ENCODE measurements at places on chromosomes 7 and 10.

DNA sequence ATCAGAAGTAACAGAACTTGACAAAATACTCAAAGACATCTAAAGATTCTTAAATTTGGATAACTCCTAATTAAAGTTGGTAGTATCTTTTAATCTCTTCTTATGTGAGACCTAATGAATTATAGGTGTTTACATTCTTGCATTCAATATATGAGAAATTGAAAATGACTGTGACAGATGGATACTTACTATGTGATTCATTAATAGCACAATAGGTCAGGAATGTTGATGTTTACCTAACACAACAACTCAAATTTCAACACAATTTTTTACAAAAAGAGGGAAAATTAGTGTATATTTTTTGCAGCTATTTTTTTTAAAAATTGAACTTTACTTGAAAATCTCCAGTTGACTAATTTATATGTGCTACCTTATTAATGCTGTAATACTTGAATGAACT, 31.7 kb upstream of the MCU start:
- DNase-seq: no peak

DNA sequence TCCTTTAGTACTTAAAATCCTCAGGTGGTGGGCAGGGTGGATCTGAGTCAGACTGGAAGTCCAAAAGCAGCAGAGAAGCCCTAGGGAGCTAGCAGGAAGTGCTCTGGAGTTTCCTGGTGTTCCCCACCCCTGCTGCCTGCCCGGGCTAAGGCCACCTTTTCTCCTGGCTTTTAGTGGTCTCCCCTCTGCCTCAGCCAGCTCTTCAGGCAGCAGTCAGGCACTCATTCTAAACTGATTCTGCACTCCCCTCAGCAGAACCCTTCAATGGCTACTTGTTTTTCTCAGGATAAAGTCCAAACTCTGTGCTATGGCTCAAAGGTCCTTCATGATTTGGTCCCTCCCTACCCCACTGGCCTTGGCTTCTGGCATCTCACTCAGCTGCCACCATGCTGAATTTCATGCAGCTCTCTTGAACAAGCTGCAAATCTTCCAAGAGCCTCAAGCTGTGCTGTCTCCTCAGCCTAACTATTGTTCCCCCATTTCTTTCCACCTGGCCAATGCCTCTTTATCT, 28.9 kb upstream of the DNMBP start:
- no peak for DNase-seq

- no peak for DNase-seq
These were observed 180.9 kb downstream of the PLXNA4 start for GRCh38 chr7:132395361-132395760.

DNA sequence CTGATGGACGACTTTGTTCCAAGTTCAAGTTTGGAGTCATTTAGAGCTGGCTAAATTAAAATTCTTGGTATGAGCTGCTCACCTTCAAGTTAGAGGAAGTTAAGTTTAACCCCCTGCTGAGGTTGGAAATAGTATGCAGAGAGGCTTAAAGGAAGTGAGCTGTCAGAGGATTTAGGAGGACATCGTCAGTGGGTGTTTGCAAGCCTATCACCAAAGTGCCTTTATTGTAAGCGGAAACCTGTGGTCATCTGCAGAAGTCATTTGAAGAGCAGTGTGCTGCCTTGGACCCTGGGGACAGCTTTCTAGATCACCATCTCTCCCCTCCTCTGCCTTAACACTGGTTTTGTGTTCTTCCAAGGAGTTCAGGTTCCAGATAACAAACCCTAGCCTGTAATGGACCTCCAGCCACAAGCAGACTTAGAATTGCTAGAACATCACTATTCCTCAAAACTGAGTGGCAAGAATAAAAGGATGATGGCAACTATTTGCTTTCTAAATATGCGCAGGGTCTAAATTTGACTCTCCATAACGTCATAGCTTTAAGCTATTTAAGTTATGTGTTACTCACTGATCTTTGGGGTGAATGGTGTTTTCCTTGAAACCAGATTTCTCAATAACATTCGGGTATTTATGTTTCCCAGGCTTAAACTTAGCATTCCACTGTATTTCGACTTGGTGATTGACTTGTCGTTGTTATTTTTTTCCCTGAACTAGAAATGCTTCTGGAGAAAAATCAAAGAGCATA, 93.4 kb downstream of the SLC39A12 start:
- no peak for DNase-seq
